ENCODE measurements at places on chromosomes 5 and 9.

DNA sequence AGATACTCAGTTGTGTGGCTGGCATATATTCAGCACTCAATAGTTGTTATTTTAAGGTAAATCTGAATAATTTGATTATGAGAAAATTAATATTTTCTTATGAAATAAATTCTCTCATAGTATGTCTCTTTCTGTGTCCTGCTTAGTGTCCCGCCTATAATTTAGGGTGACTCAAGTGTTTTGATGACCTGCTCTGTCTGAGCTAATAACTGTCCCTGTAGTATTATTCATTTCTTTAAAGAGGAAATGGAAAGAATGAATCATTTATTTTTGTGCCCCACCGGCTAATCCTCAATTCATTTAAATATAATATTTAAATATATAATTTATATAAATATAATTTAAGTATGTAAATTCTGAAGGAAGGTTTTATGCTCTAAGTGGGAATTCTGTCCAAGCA lies 4.1 kb downstream of the SLC1A1 start:
- no peak overlapping the region for H3K27ac ChIP-seq
- H3K4me1 ChIP-seq, result no peaks in the 10 kb centered on the region
- DNase-seq, result no peak
- H3K4me3 ChIP-seq, result no peak overlapping the region
- no peaks in the 10 kb centered on the region for H3K27me3 ChIP-seq
- H3K36me3 ChIP-seq, result no peaks in the 10 kb centered on the region

DNA sequence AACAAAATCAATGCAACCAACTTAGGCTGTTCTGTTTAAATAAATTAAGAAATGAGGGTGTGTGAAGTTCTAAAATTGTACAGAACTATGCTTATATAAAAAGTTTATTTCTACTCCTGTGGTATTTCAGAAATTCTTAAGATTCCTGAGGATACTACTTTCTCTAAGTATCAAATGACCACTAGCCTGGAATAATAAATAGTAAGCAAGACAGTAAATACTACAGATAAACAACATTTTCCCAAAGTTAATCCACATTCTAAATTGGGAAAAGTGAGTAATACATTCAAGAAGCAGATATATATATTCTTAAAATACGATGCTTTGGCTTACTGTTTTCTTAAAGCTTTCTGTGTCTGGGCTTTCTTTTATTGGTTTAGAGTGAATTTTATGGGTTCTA lies 29.5 kb downstream of the CCNH start:
- H3K4me1 ChIP-seq, result peaks cover 3% of the 10 kb centered on the region
- no peaks in the 10 kb centered on the region for H3K27me3 ChIP-seq
- H3K27ac ChIP-seq, result no peak overlapping the region

DNA sequence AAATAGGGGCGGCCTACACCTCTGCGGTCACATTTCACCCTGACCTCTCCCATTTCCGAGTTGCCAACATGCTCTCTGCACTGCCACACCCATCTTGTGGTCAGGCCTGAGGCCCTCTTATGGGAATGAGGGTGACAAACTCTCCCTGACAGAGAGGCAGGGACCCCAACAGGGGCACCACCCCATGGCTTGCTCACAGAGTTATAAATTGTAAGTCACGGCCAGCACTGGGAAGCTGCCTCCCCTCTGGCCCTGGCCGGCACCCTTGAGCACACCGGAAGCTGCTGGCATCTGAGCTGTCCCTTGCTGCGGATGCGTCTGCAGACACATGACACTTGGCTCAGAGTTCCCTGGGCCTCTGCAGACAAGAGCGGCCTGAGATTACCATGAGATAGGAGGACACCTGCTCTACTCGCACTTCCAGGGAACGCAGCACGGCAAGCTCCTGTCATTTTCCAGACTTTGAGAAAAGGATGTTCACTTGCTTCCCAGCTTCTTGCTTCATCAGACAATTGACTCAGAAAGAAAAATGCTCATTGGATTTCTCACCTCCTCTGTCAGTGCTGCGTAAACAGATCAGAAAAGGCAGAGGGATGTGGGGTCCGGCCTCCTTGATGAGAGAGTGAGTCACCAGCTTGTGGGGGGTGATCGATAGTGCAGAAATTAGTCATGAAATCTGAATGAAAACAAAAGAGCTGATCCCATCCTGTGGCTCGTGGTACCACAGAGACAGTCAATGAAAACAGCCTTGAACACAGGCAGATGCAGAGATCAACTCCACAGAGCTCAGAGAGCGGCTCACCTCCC lies 269.8 kb downstream of the SYK start:
- H3K4me1 ChIP-seq, result peaks cover 14% of the 10 kb centered on the region
- no peak overlapping the region for H3K4me3 ChIP-seq
- peak; percentile 94 for DNase-seq
- no peaks in the 10 kb centered on the region for H3K27me3 ChIP-seq
- peak overlapping the region; percentile 80 for H3K27ac ChIP-seq
- H3K36me3 ChIP-seq, result no peaks in the 10 kb centered on the region

GRCh38 chr5:31770998-31771397 lies 132.1 kb downstream of the PDZD2 start:
- no peaks in the 10 kb centered on the region for H3K36me3 ChIP-seq
- H3K4me3 ChIP-seq, result no peak overlapping the region
- no peak overlapping the region for H3K27ac ChIP-seq
- no peaks in the 10 kb centered on the region for H3K4me1 ChIP-seq
- no peak for DNase-seq

Measured in fibroblast of lung (primary cell).